T-helper 2 cell (primary cell): ENCODE measurements at places on chromosomes 16 and 17.
A peak's percentile ranks its signal among the peaks of the same experiment; 100 is the strongest.

- no peak for DNase-seq
These were observed 64.4 kb downstream of the ABCC6 start for GRCh38 chr16:16158741-16159374.

DNA sequence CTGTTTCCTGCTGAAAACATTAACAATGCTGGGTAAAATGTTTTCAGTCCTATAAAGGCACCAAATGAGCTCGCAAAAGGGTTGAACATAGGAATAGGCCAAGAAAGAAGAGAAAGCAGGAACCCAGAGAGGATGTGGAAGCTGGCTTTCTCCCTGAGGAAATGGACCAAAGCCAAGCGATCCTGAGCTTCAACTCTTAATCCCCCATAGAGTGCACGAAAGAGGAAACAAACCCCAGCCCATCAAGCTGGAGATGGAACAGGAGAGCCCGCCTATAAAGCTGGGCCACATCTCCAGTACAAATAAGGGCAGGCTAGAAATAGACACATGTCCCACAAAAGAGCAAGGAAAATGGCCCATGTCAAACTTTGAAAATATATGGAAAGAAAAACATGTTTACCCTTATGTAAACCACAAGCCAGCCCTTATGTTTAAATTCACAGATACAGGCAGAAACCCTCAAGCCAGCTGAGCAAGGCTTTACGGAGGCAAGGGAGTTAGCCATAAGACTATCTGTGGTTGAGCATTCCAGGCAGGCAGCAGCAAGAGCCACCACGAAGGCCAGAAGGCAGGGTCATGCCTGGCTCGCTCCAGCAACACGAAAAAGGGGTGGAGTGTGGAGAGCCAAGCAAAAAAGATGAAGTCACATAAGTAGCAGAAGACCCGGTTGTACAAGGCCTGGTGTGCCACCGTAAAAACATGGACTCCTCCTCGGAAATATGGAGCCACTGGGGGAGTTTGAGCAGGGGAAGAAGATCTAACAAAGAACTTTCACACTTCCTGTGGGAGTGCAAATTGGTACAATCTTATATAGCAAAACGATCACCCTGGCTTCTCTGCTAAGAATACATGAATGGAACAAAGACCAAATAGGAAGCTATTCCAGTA, 27.8 kb downstream of the COPRS start:
- no peak for DNase-seq

DNA sequence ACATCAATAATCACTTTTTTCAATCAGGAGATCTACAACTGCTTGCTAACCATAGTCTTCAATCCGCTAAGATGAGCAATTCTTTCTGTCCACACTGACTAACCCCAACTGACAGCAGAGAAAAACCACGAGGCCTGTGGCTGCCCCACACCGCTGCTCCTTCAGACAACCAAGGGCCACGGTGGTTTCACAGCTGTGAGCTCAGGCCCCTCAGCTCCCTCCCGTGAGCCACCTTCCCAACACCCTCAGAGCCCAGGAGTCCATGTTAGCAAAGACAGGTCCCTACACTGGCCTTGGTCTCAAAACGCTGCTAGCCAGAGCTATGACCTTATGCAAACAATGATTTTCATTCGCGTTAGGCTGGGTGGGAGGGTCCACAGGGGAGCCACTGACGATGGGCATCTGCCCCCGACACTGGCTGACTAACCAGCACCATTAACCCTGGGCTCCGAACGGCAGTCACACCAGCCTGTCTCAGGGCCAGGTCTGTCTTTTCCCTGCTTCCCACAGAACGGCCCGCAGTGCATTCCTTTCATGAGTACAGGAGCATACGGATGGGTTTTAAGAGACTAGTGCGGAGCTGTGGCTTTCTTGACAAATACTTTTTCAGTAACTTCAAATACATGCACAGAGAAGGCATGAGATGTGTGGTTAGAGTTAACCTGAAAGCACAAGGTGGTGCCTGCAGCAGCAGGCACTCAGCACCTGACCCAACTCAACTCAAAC, 67.3 kb downstream of the ANKRD11 start:
- DNase-seq = no peak

GRCh38 chr16:57797216-57797525, 5.1 kb downstream of the KIFC3 start:
- no peak for DNase-seq

GRCh38 chr16:70795296-70795912, 5.6 kb downstream of the VAC14 start:
- DNase-seq = no peak

DNA sequence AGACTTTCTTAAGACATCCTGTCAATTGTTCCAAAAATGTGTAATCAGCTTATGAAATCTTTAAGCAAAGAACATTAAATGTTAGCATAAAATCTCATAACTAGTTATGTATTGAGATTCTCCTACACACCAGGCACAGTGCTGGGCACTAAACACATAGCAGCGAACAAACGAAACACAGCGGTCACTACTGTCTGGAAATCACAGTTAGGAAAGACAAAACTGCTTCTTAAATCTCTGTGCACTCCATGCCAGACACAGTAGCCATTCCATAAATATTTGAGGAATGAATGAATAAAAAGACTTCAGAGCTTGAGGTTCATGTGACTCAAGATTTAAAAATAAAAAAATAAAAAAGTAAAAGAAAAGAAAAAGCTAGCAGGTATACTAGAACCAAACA, 20.1 kb downstream of the TOX3 start:
- no peak for DNase-seq

DNA sequence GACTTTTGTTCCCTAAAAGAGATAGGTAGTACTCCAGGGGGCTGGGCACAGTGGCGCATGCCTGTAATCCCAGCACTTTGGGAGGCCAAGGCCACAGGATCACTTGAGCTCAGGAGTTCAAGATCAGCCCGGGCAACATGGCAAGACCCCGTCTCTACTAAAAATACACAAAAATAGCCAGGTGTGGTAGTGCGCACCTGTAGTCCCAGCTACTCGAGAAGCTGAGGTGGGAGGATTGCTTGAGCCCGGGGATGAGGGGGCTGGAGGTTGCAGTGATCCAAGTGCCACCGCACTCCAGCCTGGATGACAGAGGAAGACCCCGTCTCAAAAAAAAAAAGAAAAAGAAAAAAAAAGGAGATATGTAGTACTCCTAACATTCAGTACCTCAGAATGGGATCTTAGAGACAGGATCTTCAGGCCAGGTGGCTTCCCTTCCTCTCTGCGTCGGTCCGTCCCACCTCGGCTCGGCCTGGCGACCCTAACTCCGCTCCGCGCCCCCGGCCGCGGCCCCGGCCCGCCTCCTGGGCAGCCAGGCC, 89.6 kb downstream of the CDC27 start:
- no peak for DNase-seq

GRCh38 chr17:17151962-17152361, 54.2 kb downstream of the PLD6 start:
- DNase-seq = no peak

DNA sequence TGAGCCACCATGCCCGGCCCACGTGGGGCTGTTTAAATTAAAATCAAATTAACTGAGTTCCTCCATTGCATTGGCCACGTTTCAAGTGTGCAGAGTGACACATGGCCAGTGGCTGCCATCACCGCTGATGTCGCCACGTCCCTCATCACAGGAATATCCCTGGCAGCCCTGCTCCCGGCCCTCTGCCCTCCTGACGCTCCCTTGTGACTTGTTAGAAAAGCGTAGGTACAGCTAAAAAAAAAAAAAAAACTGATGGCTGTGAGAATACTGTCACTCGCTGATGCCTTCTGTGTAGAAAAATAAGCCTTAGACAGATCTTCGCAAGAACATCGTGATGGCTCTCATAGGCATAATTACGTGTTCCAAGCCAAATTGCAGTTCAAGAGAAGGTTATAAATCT, 21.7 kb downstream of the CARHSP1 start:
- no peak for DNase-seq

- no peak for DNase-seq
These were observed 383.1 kb downstream of the KCNJ2 start for GRCh38 chr17:70552230-70552981.

DNA sequence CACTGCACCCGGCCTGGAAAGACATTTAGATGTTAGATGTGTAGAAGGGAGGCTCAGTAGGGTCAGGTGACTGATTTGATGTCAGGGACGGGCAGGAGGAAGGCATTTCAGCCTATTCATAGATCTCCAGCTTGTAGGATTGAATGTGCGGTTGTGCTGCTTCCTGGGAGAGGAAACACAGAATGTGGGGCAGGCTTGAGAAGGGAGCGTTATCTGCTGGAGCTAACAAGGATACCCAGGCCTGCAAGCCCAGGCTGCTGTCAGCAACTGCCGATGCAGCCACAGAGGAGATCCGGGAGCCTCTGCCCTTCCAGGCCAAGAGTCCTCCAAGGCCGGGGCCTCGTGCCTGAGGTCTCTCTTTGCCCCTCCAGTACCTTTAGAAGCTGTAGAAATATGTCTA, 205.6 kb downstream of the SPECC1 start:
- no peak for DNase-seq

GRCh38 chr17:14580499-14580898, 279.6 kb downstream of the HS3ST3B1 start:
- no peak for DNase-seq

GRCh38 chr16:17585449-17586074, 114.8 kb upstream of the XYLT1 start:
- DNase-seq = no peak

DNA sequence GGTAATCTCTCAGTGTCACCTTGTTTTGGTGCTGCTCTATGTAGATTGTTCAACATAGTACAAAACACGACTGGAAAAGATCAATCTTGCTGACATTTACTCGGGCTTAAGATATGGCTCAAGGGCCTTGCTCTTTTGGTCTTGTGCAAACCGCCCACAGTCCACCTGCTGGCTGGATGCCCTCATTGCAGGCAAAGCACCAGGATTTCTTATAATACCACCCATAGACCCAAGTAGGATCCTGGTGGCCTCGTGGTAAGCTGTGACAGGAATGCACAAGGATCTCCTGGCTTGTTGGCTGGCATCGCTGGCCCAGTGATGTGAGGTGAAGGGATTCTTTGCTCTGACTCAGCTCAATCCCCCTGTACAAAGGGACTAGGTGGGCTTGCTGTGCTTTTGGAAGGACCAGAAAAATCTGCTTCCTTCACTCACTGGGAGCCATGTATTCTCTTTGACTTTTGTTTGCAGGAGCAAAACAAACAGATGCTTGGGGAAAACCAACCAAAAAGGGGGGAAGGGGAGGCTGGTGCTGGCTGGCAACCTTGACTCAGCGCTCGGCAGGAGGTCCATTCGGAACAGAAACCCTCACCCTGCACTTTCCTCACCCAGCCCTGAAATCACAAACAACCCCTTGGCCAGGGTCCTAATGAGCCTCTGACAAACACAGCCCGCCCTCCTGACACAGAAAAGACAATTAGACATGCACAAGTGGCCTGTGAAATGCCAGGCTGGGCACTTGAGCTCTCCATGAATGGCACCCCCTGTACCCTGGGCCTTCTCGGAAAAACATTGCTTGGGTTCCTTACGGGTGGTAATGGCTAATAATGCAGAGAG, 36.6 kb upstream of the MED9 start:
- peak; percentile 62 for DNase-seq
